Suppressor macrophage (primary cell): ENCODE measurements at places on chromosomes 4 and X.

GRCh38 chr4:113682730-113683537, 78.6 kb downstream of the CAMK2D start:
- DNase-seq = no peak

GRCh38 chr4:94598758-94599157, 147.0 kb downstream of the PDLIM5 start:
- no peak for DNase-seq

DNA sequence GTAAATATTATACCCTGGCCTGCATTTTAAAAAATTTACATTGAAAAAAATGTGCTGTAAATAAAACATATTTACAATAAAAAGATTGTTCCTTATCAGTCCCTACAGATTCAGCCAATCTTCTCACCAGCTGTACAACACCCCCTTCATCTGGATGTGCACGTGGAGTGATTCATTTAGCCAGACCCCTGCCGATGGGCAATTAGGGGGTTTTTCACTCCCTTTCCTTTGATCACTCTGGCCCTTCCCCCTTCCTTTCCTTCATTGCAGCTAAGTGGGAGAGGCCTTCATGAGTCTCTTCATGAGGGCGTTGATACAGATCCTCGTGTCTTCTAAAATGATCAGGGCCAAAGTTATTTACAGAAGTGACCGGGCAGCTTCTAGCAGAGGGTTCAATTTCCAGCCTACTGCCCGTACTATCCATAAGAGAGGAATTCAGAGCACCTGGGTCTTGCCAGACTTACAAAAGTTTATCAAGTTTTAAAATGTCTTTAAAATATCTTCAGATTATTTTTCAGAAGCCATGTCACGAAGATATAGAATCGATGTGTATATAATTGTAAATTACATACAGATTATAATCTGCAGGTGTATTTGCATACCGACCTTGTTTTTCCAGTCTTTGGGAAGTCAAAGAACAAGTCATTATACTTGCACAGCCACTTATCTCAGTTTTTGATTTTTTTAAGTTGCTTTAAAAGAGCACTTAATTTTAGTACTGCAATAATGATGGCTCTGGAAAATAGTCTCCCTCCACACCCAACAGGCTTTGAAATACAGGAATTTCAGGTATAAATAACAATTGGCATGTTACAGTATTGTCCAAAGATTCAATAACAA, 21.4 kb upstream of the RASL11B start:
- no peak for DNase-seq

GRCh38 chr4:16725252-16725651, 173.2 kb downstream of the LDB2 start:
- no peak for DNase-seq

DNA sequence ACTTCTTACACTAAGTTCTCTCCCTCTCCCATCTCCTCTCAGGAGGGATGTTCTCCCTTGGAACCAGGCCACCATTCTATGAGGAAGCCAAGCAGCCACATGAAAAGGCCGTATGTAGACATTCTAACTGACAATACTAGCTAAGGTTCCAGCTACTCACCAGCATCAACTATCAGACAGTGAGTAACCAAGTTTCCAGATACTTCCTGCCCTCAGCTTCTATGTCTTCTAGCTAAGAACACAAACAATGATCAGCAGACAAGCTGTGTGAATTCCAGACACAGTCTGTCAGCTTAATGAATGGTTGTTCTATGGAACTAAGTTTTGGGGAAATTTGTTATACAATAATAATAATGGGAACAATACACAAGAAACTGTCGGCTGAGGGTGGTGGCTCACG, 50.8 kb downstream of the SMIM14 start:
- no peak for DNase-seq

DNA sequence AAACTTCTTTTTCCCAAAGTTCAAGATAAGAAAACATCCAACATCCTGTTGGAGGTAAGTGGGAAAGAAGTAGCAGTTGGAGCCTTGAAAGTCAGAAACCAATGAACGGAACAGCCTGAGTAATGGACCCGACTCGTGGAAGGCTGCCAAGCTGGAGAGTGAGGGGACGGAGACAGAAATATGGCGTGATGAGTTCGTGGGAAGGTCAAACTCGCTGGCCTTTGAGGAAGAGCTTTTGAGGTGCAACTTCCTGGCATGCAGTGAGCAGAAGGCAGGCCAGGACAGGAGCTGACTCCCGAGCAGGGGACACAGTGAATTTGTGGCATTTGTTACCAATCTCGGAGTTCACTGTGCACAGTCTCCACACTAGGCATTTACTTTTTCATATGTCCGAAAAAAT, 1.0 kb upstream of the TRIML1 start:
- no peak for DNase-seq

- DNase-seq = peak; percentile 41
Observed at GRCh38 chr4:112951362-112952312, 97.8 kb upstream of the ANK2 start.

GRCh38 chr4:57193209-57193810, 83.1 kb upstream of the IGFBP7 start:
- DNase-seq = no peak

DNA sequence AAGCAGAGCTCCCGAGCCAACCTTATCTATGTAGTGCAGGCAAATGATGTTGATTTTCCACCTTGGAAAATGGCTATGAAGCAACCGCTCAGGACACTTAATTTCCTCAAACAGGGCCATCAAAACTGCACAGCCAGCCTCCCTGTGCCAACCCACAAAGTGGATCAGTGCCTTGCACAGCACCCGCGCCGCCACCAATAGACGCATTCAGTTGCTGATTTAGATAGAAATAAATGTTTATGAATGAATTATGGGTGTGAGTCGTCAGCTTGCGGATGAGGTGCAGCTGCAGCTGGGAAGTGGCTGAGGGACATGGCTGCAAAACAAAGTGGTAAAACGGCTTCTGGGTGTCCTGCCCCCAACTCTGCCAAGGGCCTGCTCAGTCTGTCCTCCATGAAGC, 47.0 kb downstream of the SOD3 start:
- DNase-seq = no peak

DNA sequence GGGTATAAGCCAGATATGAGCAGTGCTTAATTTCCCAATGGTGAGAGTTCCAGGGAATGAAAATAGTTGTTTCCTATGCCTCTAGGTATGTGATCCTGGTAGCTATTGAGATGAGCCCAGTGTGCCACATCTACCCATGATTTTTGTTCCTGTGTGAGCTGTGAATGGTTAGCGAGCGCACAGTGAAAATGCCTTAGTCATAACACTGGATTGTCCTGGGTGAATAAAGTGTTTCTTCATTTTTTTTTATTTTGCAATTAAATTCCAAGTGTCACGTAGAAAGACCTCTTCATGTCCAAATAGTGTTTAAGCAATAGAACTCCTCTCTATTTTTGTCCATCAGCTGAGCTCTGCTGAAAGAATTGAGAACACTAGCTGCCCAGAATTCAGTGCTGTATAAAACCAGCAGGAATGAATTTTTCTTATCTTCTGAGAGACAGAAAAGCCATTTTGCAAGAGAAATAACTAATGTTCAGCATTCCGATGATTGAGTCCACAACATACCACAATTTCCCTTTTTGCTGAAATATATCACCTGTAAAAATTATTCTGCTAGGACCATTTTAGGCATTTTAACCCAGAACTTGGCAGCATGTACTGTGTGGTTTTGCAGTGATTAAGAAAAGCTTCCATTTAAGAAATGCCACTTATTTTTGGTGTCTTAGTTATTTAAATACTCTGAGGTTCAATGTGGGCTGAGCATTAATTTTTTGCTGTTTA, 5.6 kb downstream of the MAOA start:
- no peak for DNase-seq

GRCh38 chrX:135112096-135112729, 8.1 kb downstream of the ETDB start:
- peak; percentile 55 for DNase-seq

DNA sequence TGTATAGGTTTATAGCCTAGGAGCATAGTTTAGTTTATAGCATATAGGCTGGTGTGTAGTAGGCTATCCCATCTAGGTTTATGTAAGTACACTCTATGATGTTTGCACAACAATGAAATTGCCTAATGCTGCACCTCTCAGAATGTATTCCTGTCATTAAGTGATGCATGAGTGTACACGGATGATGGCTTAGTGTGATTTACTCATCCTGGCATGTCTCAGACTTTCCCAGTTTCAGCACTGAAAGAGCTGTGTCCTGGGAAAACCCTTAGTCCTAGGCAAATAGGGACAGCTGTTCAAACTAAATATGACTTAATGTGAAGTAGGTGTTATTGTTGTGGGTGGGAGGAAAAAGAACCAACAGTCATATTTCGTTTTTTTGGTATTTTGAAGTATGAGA, 264.9 kb upstream of the MAGEB18 start:
- DNase-seq = no peak

DNA sequence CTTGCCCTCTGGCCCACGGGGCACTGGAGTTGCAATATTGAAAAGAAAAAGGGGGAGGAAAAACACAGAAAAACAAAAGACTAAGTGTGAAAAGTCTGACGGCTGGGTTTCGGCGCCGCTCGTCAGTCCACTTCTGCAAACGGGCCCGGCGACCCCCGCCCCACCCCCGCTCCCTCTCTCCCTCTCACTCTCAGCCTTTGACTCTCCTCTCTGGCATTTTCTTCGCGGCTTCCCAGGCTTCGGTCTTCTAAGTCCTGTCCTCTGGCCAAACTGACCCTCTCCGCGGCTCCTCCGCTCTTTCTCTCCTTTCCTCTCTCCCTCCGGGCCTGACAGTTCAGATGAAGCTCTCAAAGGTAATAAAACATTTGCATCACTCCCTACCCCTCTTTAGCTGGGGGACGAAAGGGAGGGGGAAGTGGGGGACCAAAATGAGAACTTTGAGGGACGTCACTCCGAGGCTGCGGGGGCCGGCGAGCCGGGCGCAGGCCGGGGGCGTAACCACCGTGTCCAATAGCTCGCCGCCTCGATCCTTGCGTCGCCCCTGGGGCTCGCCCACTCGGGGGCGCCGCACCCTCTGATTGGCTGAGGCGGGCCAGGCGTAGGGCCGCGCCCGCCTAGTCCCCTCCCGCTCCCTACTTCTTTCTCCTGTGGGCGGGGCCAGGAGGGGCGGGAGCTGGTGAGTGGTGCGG, at the start of gene NKX6-1:
Gene NKX6-1, minus strand, starts transcription at position 358 of the 689 bp plus-strand sequence. CDS start 1,064 bp downstream, outside the sequence.
- DNase-seq = peak; percentile 75

- no peak for DNase-seq
Observed at GRCh38 chrX:19799319-19800182, 87.8 kb downstream of the SH3KBP1 start.

DNA sequence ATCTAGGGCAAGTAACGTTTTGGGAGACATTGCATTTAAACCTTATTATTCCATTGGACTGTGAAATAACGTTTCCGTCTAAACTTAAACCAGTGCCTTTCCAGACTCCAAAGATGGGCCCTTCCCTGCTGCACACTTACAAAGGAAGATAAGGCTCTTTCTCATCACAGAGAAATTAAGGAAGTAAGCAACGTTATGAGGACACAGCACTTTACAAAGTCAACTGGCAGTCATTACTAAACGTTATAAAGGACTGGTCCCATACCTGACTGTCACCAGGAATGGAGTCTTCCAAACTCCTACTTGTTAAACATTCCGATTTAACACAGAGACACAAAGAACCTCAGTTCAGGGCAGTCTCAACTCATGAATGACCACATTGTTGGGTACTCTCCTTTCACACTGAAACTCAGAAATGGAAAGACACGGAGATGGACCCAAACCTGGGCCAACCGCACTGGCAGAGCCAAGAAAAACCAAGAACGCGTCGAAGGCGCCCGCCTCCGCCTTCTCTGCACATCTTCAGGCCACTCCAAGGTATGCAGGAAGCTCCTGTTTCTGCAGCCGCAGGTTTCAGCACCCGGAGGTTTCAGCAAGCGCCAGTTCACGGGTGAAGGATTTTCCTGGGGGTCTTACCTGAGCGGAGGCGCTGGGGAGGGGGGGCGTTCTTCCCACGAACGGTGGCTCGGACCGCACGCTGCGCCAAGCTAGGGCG, 670 bp downstream of the PAPSS1 start:
- DNase-seq = peak; percentile 41

- no peak for DNase-seq
Observed at GRCh38 chr4:12555011-12555410, 929.1 kb downstream of the RAB28 start.

GRCh38 chr4:1227816-1228215, 21.1 kb downstream of the CTBP1 start:
- DNase-seq = peak; percentile 21

- DNase-seq = peak; percentile 4
Observed at GRCh38 chr4:104749062-104749461, 254.4 kb upstream of the CXXC4 start.

DNA sequence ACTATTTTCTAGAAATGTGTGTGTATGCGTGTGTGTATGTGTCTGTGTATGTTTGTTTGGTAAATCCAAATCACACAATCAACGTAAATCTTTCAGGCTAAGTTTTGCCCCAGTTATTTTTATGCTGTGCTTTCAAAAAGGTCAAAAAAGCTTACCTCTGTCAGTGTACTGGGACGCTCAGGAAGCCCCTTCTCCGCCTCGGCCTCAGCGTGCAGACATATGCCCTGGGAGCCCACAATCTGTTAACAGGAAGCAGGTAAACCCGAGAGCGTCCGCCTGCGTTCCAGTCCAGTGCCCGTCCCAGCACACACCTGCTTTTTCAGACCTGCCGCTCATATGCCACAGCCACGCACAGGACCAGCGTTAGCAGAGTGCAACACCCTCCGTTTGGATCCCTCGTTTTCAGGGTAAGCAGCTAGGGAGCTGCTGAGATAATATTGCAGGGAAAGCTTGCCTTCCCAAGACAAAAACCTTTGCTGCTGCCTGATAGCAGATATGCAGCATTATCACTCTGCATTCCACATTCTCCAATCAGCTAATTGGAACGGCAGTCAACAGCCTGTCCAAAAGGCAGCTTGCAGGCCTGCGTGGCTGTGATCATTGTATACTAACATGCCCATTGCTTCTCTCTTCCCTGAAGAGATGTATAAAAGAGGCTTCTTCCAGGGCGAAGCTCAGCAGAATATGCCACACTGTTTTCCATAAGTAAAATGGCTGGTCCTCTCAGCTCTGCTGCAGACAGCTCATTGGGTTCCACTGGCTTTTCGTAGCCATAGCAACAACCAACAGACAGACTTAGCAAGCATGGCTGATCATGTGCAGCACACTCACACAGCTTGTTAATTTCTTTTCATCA, at the start of gene SORBS2:
Gene SORBS2, minus strand, starts transcription at position 686 of the 856 bp plus-strand sequence. CDS start 121,623 bp downstream, outside the sequence.
- DNase-seq = no peak

DNA sequence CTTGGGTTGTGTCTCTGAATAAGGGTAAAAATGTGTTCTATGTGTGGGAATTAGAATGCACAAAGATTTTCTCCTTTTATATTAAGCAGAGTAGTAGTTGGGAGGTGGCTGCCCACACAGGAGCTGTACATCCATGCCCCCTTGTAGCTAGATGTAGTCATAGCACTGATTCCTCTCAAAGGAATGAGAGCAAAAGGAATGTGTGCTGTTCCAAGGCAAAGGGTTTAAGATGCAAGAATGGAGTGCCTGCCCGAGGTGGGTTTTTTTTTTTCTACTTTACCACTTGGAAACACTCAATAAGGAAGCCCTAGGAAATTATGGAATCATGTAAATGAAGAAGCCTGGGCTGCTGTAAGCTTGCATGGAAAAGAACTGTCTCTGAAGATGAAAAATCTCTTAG, 2183.2 kb upstream of the AGA start:
- DNase-seq = no peak

DNA sequence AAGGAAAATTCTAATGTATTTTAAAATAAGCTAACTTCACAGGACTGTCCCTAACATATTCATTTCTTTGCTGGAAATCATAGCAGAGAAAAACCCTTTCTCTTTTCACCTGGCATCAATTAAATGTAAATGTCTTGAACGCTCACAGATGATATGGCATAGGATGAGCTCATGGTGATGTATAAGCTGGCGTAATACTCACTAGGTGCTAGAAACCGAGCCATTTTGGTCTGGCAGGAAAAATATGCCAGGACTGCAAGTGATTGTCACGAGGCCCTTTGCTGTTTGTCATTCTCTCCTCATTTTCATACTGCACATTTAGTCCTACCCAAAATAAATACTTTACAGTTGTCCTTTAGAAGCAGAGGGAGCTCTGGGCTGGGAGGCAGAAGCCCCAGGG, 222.7 kb upstream of the LNX1 start:
- DNase-seq = no peak
